ENCODE measurements at places on chromosomes 6 and 20.

DNA sequence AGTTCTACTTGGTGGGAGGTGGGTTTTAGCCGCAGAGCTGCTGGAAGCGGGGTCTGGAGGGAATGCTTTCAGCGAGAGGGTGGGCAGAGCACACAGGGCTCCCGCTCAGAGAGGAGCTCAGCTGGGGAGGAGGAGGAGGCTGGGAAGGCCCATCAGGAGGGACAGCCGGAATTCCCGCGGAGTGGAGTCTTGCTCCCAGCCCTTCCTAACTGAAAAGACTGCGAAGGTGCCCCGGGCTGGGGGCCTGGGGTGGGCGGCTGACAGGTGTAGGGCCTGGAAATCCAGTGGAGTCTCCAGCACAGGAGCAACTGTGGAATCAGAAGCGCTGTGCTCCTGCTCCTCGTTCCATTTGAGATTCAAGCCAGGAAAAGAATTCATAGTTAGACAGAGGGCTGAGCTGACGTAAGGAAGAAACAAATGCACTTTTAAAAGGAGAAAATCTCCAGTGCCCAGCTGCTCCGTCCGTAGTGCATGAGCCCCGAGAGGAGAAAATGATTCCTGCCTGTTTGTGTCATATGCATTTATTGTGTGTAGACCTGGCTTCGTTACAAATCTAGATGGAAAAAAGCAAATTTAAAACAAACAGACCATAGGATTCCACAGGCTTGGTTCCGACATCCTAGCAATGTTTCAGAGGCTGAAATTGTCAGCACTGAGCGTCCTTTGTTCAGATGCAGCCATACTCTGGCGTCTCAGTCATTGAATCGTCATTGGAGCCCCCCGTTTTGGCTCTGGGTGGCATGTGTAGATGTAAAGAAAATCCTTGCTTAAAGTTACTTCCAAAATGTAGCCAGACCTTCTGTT lies 197.7 kb downstream of the SMOC2 start:
- no peak for DNase-seq

- no peak for DNase-seq
Measured at GRCh38 chr6:63883597-63883996, 248.0 kb downstream of the PHF3 start.

DNA sequence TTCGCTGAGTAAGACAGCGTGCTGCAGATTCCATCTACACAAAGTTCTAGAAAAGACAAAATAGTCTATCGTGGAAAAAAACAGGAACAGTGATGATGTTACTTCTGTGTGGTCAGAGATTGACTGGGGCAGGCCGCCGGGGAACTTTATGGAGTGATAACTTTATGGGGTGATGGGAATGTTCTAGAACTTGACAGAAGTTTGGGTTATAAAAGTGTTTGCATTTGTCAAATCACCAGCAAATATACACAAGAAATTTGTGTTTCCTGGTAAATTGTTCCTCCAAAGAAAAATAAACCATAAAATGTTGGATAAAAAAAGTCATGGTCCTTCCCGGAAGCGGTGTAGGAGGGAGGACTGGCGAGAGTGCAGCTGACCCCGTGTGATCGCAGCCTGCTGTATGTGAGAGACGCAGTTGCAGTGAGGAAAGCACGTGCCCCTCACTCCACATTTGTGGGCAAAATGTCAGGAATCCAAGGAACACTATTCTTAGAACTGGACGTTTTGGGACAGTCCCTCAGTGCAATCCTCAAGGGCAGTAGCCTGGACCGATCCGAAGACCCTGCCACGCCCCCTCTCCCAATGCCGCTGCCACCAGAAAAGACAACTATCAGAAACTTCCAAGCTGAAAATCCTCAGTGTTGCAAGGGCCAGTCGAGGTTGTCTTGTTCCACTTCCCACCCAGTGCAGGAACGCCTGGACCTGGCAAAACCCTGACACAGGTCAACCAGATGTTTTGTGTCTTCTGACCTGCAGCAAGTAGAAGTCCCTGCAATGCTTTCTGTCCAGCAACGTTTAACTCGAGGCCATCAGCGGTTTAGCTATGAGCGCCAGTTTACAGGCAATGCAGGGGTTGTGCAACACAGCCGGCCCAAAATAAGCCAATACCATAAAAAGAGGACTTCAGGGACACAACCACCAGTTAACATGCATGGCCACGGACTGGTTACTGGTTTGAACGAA lies 80.5 kb upstream of the QKI start:
- DNase-seq = no peak

DNA sequence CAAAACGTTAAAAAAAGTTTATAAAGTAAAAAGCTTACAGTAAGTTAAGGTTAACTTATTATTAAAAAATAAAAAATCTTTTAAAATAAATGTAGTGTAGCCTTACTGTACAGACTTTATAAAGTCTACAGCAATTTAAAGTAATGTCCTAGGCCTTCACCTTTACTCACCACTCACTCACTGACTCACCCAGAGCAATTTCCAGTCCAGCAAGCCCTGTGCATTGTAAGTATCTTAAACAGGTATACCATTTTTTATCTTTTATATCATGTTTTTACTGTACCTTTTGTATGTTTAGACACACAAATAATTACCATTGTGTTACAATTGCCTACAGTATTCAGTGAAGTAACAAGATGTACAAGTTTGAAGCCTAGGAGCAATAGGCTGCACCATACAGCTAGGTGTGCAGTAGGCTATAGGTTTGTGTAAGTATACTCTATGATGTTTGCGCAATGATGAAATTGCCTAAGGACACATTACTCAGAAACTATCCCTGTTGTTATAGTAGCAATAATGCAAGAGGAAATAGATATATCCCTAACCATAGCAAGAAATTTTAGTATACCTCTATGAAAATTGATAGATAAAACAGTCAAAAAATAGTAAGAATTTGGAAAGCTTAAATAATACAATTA lies 39.5 kb downstream of the FBXO5 start:
- DNase-seq = no peak

- DNase-seq = no peak
Measured at GRCh38 chr20:63930971-63931553, 25.2 kb downstream of the UCKL1 start.

DNA sequence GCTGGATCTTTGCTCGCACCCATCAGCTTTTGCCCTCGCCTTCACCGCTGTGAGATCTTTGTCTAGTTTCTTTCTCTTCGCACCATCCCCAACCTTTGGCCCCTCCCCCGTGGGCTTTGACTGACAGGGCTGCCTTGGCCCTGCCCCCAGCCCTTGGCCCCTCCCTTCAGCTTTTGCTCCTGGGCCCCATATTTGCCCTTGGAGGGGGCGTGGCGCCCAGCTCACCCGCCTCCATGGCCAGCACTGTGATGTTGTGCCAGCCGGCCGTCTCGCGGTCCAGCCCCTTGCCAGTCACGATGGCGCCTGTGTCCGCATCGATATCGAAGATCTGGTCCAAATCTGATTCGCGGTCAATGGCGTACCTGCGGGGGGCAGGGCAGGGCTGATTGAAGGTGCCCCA lies 81.1 kb downstream of the CD40 start:
- DNase-seq = no peak
